DMS153 (cell line): ENCODE measurements at places on chromosomes 1 and 21.
A peak's percentile ranks its signal among the peaks of the same experiment; 100 is the strongest.

DNA sequence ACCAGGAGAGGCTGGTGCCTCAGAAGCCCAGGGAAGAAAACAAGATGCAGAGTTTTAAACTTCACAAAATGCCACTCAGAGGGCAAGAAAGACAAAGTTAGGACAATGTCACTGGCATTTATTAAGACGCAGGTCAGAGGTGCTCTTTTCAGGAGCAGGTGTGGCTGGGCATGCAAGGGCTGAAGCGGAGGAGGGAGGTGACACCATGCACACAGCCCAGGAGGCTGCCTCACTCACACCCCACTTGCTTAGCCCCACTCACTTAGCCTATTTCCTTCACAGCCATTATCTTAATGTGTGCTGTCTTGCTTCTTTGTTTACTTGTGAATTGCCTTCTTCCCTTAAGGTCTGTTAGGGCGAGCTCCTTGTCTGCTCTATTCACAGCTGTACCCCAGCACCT is 17.2 kb downstream of the HIVEP3 start:
- DNase-seq = no peak

DNA sequence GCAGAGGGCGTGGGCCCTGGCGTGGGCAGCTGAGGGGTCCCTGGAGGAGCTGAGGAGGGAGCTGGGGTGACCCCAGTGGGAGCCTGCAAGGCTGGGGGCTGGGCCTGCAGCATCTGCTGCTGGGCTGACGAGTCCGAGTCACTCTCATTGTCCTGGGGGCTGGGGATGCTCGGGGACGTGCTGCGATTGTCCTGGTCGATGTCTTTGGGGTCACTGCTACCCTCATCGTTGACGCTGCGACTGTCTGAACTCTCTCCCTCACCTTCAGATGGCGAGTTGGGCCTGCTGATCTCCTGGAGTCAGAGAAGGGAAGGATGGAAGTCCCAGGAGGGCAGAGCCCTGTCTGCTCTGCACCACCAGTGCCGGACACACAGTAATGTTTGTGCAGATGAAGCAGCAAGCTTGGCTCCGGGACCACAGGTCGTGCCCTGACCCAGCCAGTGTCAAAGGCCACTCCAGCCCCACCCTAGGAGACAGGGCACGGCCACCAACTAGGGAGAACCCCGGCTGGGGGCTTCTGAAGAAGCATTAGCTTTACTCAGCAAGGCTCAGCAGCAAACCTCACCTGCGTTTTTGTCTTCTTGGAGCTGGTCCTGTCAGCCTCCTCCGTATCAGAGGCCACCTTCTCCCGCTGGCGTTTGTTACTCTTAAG is 43.4 kb downstream of the SLC45A1 start:
- no peak for DNase-seq

- DNase-seq = no peak
Measured at GRCh38 chr1:111656086-111657017, 36.8 kb downstream of the RAP1A start.

DNA sequence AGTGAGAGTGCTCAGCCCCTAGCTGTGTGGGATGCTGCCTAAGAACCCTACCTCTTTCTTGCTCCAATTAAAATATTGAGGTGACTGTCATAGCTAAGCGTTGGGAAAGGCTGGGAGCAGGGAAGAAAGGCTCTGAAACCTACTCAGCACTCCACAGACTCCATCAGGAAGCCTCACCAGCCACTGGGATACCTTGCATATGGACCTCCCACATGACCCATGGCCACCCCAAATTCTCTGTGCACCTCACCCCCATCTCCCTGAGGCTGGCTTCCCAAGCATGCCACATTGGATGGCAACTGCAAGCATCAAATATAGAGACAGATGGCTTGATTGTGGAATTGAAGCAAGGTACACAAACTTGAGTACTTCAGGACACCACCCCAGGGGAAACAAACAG is 41.8 kb downstream of the FLVCR1 start:
- peak; percentile 9 for DNase-seq

GRCh38 chr1:155657463-155657862 is 31.1 kb downstream of the YY1AP1 start:
- no peak for DNase-seq
